CD4-positive, alpha-beta T cell treated with Interleukin-4 for 1 hour (primary cell): ENCODE measurements at places on chromosomes 16 and 17.

DNA sequence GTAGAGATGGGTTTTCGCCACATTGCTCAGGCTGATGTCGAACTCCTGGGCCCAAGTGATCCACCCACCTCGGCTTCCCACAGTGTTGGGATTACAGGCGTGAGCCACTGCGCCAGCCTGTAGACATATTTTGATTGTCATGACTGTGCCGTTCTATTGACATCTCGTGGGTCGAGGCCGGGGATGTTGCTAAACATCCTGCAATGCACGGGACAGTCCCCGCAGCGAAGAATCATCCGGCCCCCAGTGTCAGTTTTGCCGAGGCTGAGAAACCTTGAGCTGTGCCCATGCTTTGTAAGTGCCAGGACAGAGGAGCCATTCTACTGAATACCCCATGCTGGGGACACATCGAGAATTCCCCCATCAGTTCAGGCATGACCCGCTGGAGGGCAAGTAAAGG is 69.1 kb upstream of the GSE1 start:
- DNase-seq: no peak

GRCh38 chr17:46056800-46057304 is 57.8 kb downstream of the STH start:
- no peak for DNase-seq

- DNase-seq: no peak
Observed at GRCh38 chr17:34135841-34136240, 119.2 kb upstream of the CCL2 start.

- no peak for DNase-seq
Observed at GRCh38 chr16:27999687-28000086, 63.8 kb downstream of the GSG1L start.

DNA sequence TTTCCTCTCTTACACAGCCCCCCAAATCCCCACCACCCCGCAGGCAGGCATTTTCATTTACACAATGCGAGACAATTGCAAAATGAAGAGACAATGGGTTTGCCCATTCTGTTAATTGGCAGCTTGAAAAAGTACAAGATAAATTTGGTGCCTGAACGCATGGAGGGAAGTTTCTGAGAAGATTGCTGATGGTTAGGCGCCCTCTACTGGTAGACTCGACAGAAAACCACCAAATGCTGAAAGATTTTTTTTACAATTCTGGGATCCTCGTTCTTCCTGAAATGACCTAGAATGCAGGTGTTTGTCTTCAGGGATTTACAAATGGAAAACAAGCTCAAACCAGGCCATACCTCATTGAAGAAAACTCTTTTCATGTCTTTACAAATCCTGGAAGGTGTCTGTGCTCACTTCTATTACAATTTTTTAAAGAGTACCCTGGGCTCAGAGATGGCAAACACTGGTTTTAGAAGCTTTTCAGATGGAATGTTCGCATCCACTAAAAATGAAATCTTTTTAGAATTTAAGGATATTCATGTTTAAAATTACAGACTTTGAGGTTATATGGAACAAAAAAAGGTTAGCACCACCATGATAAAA is 338.5 kb downstream of the PMP22 start:
- DNase-seq: peak; percentile 60

DNA sequence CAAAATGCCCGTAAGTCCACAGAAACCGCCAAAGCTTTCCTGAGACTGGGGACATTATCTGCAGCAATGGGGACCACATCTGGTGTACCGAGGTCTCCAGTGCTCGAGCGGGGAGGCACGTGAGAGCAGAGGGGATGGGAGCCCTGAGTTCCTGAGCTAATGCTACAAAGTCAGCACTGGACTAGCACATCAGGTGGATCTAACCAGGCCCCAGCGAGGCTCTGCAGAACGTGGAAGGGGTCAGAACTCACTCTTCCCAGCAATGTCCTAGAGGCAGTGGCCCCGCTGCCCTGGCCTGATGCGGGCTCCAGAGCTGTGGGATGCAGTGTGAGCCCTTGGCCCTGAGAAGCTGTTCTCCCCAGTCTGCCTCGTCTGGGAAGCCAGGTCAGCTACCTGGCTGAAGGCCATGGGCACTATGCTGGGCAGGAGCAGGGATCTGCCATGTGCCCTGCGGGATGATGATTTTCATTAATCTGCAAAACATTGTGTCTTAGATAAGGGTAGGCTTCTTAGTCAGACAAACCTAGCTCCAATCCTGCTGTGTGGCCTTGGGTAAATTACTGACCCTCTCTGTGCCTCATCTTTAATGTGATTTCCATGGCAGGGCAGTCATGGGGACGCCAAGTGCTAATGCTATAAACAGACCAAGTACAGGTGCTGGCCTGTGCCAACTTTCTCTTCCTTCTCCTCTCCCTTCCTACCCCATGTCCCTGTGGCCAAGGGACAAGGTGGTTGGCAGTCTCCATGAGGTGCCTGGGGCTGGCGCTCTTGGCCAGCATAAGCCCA is 40.1 kb upstream of the SLC38A10 start:
- no peak for DNase-seq

GRCh38 chr16:86519007-86519648 is 8.8 kb downstream of the FOXF1 start:
- DNase-seq: no peak

- DNase-seq: no peak
Observed at GRCh38 chr17:67178555-67178954, 66.4 kb downstream of the HELZ start.

GRCh38 chr17:37079735-37080134 is 131.0 kb downstream of the AATF start:
- no peak for DNase-seq

GRCh38 chr17:2435862-2436261 is 35.0 kb upstream of the MNT start:
- DNase-seq: no peak

DNA sequence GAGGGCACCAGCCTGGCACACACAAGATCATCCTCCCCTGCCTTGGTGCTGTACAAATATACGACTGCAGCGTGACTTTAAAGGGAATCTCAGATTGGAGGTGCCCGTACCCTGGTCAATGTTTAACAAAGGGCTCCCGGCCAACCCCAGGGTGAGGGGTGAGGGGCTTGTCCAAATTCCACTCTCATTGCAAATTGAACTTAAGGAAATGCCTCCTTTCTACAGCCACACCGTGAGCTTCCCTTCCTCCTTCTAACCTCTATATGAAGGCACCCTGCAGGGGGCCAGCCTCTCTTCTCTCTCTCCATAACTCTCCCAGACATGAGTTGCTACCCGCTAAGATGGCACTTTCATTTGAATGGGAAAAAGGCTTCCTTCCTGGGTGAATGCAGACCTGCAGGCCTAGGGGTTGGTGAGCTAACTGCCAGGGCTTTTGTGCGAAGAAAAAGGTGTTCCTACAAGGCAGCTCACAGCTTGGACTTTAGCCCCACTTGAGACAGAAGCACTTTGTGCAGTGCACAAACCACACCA is 76.6 kb downstream of the IRF8 start:
- no peak for DNase-seq

DNA sequence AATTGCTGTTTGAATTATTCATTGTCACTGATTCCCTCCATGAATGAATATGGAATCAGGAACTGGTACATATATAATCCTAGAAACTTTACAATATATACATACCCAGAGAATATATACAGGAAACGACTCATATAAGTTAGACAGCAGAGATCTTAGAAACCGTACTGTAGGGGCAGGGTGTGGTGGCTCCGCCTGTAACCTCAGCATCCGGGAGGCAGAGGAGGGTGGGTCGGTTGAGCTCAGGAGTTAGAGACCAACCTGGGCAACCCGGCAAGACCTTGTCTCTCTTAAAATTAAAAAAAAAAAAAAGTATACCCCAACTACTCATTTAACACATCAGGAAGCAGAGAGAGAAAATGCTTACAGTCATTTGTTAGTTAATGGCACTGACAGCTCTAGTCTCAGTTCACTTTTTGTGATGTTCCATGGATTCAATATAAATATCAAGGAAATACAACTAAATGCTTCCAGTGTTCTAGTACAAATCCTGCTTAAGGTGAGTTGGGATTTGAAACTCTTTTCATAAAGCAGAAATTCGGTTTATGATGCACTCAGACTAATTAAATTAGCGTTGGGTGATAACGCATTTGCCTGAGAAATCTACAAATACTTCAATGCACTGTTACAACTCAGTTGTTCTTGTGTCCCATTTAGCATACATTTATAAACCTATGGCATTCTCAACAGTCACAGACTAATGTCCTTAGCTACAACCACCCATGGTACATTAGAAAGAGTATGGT is 5.6 kb downstream of the GLG1 start:
- DNase-seq: peak; percentile 75

- DNase-seq: no peak
Observed at GRCh38 chr17:27402943-27403342, 53.3 kb upstream of the KSR1 start.

DNA sequence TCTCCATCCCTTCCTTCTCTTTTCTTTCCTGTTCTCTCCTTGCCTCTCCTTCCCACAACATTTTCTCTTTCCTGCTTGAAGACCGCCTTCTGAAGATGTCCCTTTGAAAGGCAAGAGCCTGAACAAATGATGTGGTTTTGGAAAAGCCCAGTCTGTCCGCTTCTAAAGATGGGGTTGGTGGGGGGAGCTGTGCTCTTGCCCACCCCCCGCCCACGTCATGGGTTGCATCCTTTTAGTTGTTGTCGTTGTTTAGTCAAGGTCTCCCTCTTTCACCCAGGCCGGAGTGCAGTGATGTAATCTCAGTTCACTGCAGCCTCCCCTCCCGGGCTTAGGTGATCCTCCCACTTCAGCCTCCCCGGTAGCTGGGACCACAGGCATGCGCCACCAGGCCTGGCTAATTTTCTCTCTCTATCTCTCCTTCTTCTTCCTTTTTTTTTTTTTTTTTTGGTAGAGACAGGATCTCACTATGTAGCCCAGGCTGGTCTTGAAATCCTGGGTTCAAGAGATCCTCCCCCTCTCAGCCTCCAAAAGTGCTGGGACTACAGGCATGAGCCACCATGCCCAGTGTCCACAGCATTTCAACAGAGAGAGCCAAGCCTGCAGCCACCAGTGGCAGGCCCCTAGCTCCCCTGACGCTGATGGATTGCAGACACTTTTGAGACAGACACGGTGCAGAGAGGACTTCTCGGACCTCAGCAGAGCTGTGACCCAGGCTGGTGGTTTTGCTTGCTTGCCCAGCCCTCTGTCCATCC is 26.0 kb upstream of the CIBAR2 start:
- no peak for DNase-seq

DNA sequence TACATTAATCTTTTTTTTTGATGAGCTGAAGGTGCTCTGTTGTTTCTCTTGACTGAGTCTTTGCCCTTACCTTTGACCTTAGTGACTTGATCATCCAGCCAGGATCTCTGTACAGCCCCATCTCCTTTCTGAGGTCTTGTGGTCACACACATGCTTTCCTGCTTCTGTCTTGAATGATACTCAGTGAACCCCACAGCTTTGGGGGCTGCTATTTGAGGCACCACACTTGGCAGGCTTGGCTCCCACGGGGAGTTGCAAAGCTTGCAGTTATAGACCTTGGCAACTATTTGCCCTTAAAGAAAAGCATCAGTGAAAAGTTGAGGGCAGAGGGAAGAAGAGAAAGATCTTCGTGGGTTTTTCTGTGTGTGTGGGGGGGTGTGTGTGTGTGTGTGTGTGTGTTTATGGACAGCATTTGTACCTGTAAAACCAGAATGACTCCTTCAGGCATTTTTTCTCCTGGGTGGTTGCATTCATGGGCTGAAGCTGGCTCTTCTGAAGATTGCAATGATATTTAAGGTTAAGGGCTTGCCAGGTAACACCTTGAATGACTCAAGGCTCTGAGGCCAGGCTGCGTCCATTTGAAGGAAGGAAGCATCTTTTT is 101.6 kb downstream of the MSI2 start:
- no peak for DNase-seq

GRCh38 chr16:48353565-48354163 is 31.5 kb downstream of the SIAH1 start:
- peak; percentile 80 for DNase-seq

- DNase-seq: no peak
Observed at GRCh38 chr17:77352996-77353395, 212.2 kb downstream of the SEC14L1 start.

- DNase-seq: peak; percentile 10
Observed at GRCh38 chr16:85417156-85417860, 195.8 kb upstream of the GSE1 start.

DNA sequence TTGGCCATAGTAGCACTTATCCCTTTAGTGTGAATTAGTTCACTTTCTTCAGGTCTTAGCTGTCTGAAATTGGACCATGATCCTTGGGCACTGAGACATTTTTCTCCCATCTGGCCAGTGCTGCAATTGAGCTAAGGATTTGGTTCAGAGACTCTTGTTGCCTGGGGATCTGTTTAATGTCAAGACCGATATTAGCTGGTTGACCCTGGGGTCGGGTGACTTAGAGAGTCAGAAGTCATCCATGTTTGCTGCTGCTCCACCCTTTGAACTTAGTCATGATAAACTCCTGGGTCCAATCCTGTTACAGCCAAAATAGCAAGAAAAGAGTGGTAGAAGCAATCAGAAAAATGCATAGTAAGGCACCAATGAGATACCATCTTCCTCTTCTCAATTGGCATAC is 45.8 kb upstream of the TOX3 start:
- DNase-seq: no peak
